ENCODE measurements at places on chromosomes 7 and 10.

DNA sequence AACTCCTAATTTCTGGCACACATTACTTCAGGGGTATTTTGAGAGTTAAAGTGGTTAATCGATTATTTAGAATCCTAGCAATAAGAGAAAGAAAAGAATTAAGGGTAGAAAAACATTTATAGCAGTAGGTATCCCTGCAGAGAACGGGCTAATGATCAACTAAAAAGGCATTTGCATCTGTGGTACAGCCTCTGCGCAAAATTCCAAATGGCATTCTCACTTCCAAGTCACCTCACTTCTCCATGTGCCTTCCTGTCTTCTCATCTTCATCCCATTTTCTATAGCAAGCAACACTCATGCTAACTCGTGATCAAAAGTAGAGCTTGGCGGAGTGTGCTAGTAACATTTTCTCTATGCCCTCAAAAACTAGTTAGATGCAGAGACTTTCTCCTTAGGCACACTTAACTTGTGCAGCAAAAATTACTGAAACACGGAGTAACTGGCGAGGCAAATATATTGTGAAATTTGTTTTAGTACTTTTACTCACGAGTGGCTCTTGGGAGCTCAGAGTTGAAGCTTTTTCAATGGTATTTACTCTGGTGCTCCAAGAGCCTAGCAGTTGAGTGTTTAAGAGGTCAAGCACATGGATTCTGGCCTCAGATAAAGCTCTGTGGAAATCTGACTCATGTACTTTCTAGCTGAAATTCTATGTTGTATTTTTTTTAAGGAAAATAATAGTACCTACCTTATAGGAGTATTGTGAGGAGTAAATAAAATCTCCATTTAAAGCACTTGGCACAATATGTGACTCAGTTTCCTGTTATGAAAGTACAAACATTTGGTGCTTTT lies 65.1 kb downstream of the MET start:
- DNase-seq: no peak

DNA sequence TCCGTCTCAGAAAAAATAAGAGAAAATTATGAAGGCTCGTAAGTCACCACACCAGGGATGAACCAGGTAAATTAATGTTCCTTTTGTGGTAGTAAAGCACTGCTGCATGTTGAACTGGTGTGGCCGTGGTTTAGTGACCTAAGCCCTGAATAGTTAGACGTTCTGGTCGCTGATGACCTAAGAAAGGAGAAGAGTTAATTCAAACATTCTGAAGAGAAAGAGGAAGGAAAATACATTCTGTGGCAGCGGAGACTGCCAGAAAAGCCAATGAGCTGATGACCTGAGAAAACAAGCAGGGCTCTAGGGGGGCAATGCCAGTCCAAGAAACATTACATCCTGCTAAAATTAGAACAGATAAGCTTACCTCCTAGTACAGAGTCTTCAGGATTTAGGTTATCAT lies 17.5 kb downstream of the DNAJC9 start:
- no peak for DNase-seq

GRCh38 chr10:119370111-119370741 lies 162.9 kb downstream of the GRK5 start:
- no peak for DNase-seq

- DNase-seq: no peak
Observed at GRCh38 chr10:80168162-80168511, 35.6 kb downstream of the PLAC9 start.

GRCh38 chr7:149728491-149729375 lies 44.7 kb downstream of the ZNF467 start:
- DNase-seq: no peak

DNA sequence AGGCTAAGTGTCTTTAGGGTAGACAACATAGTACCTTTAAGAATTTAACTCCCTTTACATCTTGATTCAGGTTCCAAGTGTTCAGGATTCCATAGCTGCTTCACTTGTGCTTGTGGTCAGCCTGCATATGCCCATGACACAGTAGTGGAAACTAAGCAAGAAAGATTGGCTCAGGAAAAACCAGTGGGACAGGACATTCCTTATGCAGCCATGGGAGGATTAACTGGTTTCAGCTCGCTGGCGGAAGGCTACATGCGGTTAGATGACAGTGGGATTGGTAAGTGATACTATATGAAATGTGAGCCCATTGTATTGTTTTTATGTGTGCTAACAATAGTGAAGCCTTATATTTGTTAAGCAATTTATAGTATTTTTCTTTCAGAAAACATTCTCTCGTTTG lies 11.3 kb downstream of the FAM221A start:
- DNase-seq: no peak

- no peak for DNase-seq
Observed at GRCh38 chr10:2992401-2993198, 74.7 kb upstream of the PFKP start.

DNA sequence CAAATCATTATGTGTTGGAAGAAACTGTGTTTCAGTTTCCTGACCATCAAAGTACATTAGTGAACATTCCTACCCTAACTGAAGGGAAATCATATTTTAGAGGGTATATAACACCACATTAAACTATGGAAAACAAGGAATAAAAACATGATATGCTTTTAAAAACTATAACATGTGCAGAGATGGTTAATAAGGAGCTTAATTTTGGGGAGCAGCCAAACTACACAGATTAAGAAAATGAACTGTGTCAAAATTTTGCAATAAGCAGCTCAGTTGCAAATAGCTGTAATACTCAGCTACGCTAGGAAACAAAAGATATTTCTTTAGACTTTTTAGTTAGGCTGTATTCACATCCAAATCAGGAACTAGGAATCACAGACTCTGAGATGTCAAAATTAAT lies 1115.7 kb upstream of the CELF2 start:
- no peak for DNase-seq

DNA sequence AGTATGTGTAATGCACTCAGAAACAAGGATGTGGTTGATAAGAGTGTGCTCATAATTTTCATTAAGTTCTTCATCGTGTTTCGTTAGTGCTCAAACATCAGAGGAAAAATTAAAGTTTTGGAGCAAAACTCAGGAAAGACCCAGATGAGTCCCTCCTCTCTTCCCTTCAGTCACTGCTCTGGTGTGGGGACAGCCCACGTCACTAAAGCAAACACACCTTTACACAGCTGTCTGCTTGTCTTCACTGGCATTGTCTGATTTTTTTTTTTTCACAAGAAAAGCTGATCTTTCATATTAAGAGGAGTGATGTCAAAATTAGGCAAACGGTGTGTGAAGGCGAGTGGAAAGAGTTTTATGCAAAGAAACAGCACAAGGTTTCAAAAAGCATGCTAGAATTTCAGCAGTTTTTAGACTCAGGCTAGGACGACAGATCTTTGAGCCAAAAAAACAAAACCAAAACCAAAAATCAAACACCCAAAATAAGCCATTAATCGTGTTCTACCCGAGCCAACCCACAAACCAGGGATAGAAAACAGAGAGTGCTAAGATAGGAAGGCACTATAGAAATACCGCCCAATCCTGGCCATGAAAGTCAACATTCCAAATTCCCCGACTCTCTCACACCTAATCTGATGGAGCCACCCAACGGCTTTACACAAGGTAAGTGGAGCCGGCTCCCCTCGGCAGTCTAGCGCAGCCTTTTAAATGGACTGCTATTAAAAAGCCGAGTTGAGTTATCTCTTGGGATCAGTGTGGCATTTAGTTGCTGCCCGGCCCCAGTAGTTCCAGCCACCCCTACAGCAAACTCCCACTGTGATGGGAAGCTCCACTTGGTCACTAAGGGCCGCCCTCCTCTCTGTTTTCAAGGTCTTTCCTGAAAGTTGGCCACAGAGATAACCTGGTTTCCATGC lies 27.9 kb upstream of the GATA3 start:
- peak; percentile 13 for DNase-seq

DNA sequence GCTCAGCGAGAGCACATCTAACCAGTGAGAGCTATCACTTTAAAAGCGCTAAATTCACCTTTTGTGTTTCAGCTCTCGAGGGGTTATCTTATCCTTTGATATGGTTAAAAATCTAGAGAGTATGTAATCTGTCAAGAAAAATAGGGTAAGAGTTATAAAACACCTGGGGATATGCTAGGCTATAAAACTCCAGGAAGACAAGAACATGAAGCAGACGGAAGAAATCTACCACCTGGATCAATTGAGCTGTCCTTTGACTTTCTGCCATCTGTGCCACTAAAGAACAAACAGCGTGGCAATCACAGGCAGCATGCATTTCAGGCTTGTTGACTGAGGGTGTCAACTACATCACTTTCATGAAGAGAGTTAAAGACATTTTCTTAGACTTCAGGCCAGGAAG lies 83.1 kb downstream of the ZNF248 start:
- DNase-seq: no peak

DNA sequence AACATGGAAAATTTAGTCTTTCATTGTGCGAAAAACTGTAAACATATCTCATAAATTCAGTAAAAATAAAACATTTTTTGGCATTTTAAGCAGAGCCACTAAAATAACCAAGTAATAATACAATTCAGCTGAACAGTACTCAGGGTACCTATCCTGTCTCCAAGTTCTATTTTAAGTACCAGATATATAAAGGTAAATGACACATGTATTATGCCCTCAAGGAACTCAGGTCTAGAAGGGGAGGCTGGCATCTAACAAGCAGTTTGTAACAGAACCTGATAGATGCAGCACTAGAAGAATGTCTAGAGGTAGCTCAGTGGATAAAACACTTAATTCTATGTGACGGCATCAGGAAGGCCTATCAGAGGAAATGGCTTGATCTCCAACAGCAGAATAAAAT lies 112.2 kb downstream of the CRPPA start:
- DNase-seq: no peak

DNA sequence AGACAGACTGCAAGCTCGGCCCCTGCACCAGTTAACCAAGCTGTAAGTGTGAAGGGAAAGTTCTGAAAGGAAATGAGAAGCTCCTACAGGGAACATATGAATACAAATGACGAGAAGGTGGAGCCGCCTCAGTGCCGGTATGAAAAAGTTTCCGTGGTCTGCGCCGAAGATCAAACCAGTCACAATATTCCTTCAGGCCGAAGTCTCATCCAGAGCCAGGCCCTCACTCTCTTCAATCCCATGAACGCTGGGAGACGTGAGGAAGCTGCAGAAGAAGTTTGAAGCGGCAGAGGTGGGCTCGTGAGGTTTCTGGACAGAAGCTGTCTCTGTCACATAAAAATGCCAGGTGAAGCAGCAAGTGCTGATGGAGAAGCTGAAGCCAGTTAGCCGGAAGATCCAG lies 71.9 kb downstream of the CFAP46 start:
- no peak for DNase-seq

GRCh38 chr7:80403686-80404241 lies 108.1 kb downstream of the GNAT3 start:
- DNase-seq: no peak

- DNase-seq: peak; percentile 27
Observed at GRCh38 chr7:80244206-80244916, 109.7 kb downstream of the GNAI1 start.

GRCh38 chr10:42640610-42641229 lies 2.4 kb upstream of the ZNF33B start:
- DNase-seq: no peak

DNA sequence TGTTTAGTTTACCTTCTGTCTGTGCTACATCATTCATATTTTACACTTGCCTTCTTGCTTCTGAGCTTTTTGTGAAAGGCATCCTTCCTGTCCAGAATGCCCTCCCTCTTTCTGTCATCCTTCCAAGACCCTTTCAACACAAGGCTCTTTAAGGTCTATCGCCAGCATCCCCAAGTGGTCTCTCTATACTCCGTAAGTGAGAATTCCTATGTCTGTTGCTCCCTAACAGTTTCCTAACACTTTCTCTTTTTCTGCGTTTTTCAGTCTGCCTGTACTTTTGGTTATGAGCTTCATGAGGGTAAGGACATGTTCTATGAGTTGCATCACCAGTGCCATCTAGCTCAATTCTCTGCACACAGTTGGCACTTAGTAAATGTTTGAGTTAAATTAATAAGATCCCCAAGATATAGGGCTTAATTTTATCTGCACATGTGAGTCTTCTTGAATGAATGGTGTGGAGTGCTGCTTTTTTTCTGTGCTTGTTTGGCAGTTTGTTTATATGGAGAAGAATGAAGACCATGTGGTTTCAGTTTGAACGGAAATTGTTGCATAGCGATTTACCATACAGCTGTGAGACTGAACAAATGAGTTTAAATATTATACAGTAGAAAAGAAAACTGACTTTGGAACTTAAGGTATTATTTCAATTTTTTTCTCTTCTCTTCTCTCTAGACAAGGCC lies 29.4 kb downstream of the RABGEF1 start:
- no peak for DNase-seq

GRCh38 chr7:102101111-102101551 lies 185.5 kb upstream of the SH2B2 start:
- no peak for DNase-seq

DNA sequence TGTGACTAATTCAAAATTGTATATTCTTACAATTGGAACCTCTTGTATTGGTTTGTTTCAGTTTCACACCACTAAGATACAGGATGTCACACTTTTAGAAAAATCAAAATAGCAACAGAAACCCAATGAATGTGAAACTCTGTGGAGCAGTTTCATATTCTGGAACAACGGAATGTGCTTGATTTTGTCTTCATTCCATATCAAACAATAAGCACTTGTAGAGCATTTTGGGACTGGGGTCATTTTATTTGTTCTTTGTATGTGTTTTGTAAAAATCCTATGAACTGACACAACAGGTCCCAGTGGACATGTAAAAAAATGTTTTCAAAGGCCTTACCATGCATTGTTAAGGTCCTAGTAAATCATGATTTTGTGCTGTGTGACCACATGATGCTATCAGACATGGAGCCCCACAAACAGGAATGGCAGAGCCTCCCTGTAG lies 123.1 kb downstream of the DKK1 start:
- DNase-seq: no peak

DNA sequence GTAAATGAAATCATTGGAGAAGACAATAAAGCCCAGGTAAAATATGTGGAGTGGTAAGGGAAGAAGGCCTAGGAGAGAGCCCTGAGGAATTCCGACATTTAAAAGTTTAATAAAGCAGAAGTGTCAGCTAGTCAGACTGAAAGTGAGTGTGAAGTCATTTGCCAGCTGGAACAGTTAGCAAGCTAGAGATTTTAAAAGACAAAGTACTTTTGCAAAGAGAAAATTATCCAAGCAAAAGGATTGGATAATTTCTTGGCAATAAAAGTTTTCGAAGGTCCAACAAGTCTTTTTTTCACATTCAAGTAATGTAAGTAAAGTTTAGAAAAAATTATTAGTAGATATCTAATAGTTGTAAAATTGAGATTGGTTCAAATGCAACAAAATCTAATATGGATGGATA lies 27.1 kb upstream of the SEMA3C start:
- no peak for DNase-seq

DNA sequence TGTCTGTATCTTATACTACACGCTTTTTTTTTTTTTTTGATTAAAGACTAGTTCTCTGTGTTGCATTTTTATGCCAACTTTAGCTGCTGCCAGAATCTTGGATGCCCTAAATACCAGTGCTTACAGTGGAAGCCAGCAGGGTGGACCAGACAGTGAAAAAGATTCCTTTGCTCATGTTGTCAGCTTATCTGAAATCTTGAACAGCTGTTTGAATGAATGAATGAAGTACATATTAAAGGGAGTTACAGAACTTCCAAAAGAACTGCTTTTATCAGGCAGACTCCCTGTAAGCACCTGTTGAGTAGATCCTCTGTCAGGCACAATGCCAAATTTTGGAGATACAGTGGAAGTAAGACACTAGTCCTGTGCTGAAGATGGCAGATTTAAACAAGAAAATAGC lies 184.9 kb downstream of the PPP1R9A start:
- DNase-seq: no peak
